ENCODE measurements at places on chromosomes 2 and 18. TPM values are rescaled to one million over a fixed set of nuclear protein-coding genes. Genes with fewer than 3 reads are reported as not detected.

DNA sequence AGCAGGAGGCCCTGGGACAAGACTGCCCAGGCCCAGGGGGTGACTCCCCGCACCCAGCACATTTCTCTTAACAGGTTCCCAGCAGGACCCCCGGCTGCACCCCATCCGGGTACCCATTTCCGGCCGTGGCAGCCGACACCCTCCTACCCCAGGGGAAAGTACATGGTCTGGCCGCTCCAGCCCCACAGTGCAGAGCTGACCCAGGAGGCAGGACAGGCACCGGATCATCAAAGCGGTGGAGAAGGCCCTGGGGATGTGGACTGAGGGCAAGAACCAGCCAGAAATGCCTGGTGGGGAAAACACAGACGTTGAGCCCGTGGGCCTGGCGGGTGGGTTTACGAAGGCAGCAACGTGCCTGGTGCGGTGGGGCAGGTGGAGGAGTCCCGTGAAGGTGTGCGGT lies 79.5 kb upstream of the GPC1 start:
- H3K27me3 ChIP-seq, result peaks cover 9% of the 10 kb centered on the region
- no peak overlapping the region for H3K27ac ChIP-seq
- H3K4me1 ChIP-seq, result no peaks in the 10 kb centered on the region
- no peak overlapping the region for H3K4me3 ChIP-seq
- DNase-seq, result no peak

DNA sequence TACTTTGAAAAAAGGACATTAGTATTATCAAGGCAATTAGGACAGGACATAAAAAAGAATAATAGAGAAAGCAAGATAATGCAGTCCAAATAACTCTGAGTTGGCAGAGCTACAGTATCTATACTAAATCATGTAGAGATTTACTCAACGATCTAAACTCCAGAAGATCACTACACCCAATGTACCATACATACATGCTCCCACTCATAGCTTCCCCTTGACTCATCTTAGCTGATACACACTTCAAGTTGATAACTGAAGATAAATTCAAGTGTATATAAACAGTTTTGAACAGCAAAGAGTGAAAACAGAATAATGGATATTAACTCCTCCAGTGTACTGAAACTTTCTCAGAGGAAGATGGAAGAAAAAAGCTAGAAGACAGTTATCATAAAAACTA lies 78.5 kb downstream of the SESTD1 start:
- H3K27me3 ChIP-seq, result peaks cover under 1% of the 10 kb centered on the region
- no peaks in the 10 kb centered on the region for H3K4me1 ChIP-seq
- H3K27ac ChIP-seq, result no peak overlapping the region
- H3K36me3 ChIP-seq, result peaks cover 32% of the 10 kb centered on the region

GRCh38 chr2:74205596-74205995 lies 7.2 kb downstream of the MTHFD2 start:
- H3K27ac ChIP-seq, result no peak overlapping the region
- H3K36me3 ChIP-seq, result peaks cover 9% of the 10 kb centered on the region
- H3K4me3 ChIP-seq, result no peak overlapping the region
- peaks cover 14% of the 10 kb centered on the region for H3K4me1 ChIP-seq

GRCh38 chr2:23801396-23801795 lies 125.5 kb downstream of the ATAD2B start:
- H3K4me3 ChIP-seq, result no peak overlapping the region
- H3K4me1 ChIP-seq, result no peaks in the 10 kb centered on the region
- DNase-seq, result no peak
- no peaks in the 10 kb centered on the region for H3K36me3 ChIP-seq
- peaks cover 1% of the 10 kb centered on the region for H3K27me3 ChIP-seq
- no peak overlapping the region for H3K27ac ChIP-seq

DNA sequence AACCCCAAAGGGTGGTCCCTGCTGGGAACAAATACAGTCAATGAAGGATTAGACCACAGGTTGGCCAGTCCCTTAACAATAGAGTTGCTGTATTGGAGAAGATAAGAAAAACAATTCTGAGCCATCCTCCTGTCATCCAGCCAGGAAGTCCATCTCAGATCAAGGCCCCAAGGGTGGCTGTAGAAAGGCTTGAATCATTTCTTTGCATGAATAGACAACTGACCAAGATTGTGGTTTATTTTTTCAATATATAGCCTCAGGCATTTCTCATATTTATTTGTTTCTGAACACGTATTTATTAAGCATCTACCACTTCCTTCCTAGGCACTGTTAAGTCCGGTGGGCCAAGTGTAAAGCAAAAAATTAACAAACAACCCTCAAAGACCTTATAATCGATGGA lies 274.4 kb upstream of the SLC14A2 start:
- no peak overlapping the region for H3K4me3 ChIP-seq
- H3K4me1 ChIP-seq, result peaks cover 18% of the 10 kb centered on the region
- H3K27me3 ChIP-seq, result peaks cover 1% of the 10 kb centered on the region
- no peak overlapping the region for H3K27ac ChIP-seq

- peak overlapping the region; percentile 68 for H3K27ac ChIP-seq
- H3K4me1 ChIP-seq, result peaks cover 88% of the 10 kb centered on the region
- no peak for DNase-seq
Measured at GRCh38 chr2:144456680-144457079, 63.2 kb downstream of the ZEB2 start.

DNA sequence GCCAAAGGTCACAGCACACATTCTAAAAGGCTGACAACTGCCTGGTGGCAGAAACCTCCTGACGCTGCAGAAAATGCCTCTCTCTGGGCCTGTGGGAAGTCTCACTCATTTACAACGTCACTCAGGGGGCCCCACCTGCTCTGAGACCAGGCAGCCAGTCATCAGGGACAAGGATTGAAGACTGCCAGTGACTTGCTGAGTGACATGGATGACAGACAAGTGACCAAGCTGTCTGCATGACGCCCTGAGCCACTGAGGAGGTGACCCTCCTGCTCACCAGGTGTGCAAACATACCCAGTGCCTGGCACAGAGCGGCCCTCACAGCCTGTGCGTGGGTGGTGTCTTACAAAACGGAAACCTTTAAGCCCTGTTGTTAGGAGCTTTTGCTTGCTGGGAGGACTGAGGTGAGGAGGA lies 392.4 kb downstream of the TNS1 start:
- no peaks in the 10 kb centered on the region for H3K27me3 ChIP-seq
- DNase-seq, result no peak
- no peak overlapping the region for H3K4me3 ChIP-seq
- no peak overlapping the region for H3K27ac ChIP-seq

DNA sequence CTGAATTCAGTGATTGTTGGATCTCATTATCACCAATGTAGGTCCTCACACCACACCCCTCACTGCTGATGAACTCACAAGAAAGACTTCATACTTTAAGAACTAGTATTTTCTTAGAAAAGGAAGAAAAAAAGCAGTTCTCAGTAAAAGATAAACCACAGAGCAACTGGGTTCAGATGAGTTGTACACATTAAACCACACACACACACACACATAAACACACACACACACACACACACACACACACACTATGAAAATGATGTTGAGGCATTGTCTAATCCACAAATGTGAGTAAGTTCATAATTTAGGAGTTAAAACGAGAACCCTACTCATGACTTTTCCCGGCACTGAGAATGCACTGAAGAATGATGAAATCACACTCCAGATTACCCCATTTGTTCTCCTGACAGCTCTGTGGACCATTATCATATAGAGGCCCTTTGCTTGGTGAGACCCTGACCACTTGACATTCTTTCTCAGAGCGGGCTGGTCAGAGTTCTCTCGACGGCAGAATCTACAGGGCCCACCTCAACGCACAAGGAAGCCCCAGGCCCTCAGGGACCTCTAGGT lies 106.2 kb downstream of the BCL2 start:
- H3K27me3 ChIP-seq, result peaks cover 2% of the 10 kb centered on the region
- no peak for DNase-seq
- no peak overlapping the region for H3K27ac ChIP-seq
- peaks cover 5% of the 10 kb centered on the region for H3K36me3 ChIP-seq
- peaks cover 3% of the 10 kb centered on the region for H3K4me1 ChIP-seq

- no peak for DNase-seq
- H3K4me3 ChIP-seq, result no peak overlapping the region
- H3K27ac ChIP-seq, result no peak overlapping the region
- H3K4me1 ChIP-seq, result no peaks in the 10 kb centered on the region
- peaks cover 5% of the 10 kb centered on the region for H3K27me3 ChIP-seq
Measured at GRCh38 chr2:236636261-236636660, 66.6 kb downstream of the ACKR3 start.

GRCh38 chr2:75641587-75641986 lies 5.0 kb upstream of the MRPL19 start:
- no peak for DNase-seq
- no peaks in the 10 kb centered on the region for H3K36me3 ChIP-seq
- peaks cover 5% of the 10 kb centered on the region for H3K27me3 ChIP-seq

DNA sequence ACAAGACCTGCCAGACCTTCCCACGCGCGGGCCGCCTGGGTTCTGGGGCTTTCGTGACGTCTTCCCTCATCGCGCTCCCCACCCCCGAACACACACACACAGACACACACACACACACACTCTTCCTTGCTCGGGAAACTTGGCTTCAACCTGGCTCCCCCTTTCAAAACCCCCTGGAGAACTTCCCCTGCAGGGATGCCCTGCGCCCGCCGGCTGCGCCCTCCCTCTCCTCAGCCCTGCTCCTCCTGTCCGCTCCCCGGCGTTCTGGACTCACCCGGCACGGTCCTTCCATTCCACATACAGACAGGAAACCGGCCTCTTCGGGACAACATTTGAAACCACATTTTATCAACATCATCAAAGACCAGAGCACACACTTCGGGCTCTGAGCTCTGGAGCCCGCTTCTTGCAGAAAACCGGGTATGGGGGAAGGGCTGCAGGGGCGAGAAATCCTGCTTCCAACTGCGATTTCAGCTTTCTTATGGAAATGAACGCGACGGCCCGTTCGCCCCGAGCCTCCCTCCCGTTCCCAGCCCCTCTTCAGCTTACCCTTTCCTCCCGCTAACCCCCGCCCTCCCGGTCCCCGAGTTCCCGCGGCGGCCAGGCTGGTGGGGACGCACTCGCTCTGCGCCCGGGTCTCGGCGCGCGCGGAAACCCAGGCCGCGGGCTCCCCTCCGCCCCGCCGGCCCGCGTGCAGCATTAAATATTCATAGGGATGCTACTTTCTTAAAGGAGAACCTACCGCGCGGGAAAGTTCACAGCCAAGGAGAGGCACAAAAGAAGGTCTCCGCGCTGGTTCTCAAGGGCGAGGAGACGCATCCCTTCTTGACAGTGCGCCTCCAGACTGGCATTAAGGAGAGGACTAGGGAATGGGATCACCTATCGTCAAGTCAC lies 18.3 kb downstream of the POU3F3 start:
- H3K27me3 ChIP-seq, result peaks cover 35% of the 10 kb centered on the region
- H3K4me1 ChIP-seq, result peaks cover 7% of the 10 kb centered on the region
- no peak for DNase-seq

GRCh38 chr18:55442561-55442960 lies 145.4 kb downstream of the TCF4 start:
- peaks cover 6% of the 10 kb centered on the region for H3K36me3 ChIP-seq
- no peak overlapping the region for H3K4me3 ChIP-seq
- peaks cover 7% of the 10 kb centered on the region for H3K27me3 ChIP-seq
- no peak overlapping the region for H3K27ac ChIP-seq
- H3K4me1 ChIP-seq, result peaks cover 26% of the 10 kb centered on the region

GRCh38 chr2:195562570-195563566 lies 94.2 kb upstream of the SLC39A10 start:
- no peaks in the 10 kb centered on the region for H3K27me3 ChIP-seq
- H3K4me1 ChIP-seq, result peaks cover 13% of the 10 kb centered on the region
- no peak overlapping the region for H3K4me3 ChIP-seq

DNA sequence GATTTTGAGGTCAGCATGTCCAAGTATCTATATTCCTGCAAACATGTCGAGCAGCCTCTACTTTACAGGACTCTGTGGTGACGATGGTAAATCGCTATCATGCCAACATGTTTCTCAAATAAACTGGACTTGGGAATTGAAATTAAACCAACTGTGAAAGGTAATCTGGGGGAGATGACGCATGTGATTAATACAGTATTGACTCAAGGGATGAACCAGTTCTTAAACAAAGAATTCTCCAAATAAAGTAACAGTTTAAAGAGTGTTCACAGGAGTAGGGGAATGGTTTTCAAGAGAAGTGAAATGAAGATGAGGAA lies 54.3 kb downstream of the THUMPD2 start:
- DNase-seq, result no peak
- H3K4me3 ChIP-seq, result no peak overlapping the region
- peaks cover 3% of the 10 kb centered on the region for H3K4me1 ChIP-seq
- H3K27me3 ChIP-seq, result peaks cover 1% of the 10 kb centered on the region
- H3K27ac ChIP-seq, result no peak overlapping the region

GRCh38 chr2:28276076-28276618 lies 116.5 kb upstream of the FOSL2 start:
- H3K36me3 ChIP-seq, result peaks cover 8% of the 10 kb centered on the region
- peaks cover 4% of the 10 kb centered on the region for H3K27me3 ChIP-seq
- no peak overlapping the region for H3K27ac ChIP-seq
- peaks cover 14% of the 10 kb centered on the region for H3K4me1 ChIP-seq

- H3K36me3 ChIP-seq, result no peaks in the 10 kb centered on the region
- H3K4me3 ChIP-seq, result no peak overlapping the region
- DNase-seq, result no peak
Measured at GRCh38 chr2:191056228-191056627, 42.3 kb upstream of the STAT1 start.

DNA sequence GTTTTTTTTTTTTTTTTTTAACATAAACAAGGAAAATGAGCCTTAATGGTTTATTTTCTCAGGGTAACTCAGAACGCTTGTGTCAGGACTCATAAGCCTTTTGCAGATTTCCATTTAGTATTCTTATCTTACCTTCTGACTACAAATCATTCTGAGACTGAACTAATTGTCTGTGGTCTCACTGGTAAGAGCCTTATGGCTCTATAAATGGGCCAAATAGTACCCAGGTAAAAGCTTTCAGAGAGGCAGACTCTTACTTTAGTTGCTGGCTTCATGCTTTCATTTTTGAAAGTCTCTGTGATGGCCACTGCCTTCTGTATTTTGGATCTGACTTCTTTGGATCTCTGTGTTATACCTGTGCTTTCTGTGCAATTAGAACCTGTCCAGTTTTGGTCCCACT lies 403.4 kb downstream of the RIT2 start:
- DNase-seq, result no peak
- H3K27me3 ChIP-seq, result peaks cover 1% of the 10 kb centered on the region
- no peak overlapping the region for H3K4me3 ChIP-seq
- H3K4me1 ChIP-seq, result no peaks in the 10 kb centered on the region
- no peaks in the 10 kb centered on the region for H3K36me3 ChIP-seq

DNA sequence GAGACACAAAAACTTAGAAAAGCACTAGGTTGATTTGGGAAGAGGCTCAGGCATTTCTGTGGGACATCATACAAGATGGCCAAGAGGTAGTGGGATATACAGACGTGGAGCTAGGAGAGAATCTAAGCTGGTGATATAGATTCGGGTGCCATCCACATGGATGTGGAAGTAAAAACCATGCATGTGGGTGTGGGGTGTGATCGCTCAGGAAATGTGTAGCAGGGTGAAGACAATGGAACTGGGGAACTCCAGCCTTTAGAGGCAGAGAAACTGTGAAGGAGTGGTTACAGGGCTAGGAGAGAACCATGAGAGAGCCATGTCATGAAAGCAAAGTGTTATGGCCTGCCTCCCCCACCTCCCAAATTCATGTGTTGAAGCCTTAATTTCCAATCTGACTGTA lies 43.0 kb upstream of the CTLA4 start:
- H3K36me3 ChIP-seq, result no peaks in the 10 kb centered on the region
- H3K27me3 ChIP-seq, result no peaks in the 10 kb centered on the region
- no peak overlapping the region for H3K27ac ChIP-seq
- H3K4me3 ChIP-seq, result no peak overlapping the region

Gene CRYBA2
- total RNA-seq, result not detected

Gene ATOH8
- total RNA-seq, result 1.8 TPM

Gene UGT1A4
- total RNA-seq, result not detected

Gene CCT7
- total RNA-seq, result 183 TPM

Gene FAM110C
- total RNA-seq, result 0.08 TPM

Gene ANO7
- total RNA-seq, result 16.1 TPM

Gene LIMS4
- 10.1 TPM for total RNA-seq
